ENCODE measurements at places on chromosomes 1 and 21. TPM values are rescaled to one million over a fixed set of nuclear protein-coding genes. Genes with fewer than 3 reads are reported as not detected.

Gene ADAMTS5
- under 0.01 TPM for total RNA-seq

Gene SMCP
- total RNA-seq = not detected

Gene CD247
- total RNA-seq = 162 TPM

Gene CDC7
- 1.8 TPM for total RNA-seq

Gene PAPPA2
- 0.10 TPM for total RNA-seq

Gene NPHS2
- not detected for total RNA-seq

Gene S100A1
- not detected for total RNA-seq

Gene OR6N2
- total RNA-seq = not detected

Gene LEFTY1
- 0.84 TPM for total RNA-seq

Gene S100A10
- 113 TPM for total RNA-seq

Gene PLA2G2F
- not detected for total RNA-seq

Gene PRDM2
- total RNA-seq = 124 TPM

Gene HRNR
- under 0.01 TPM for total RNA-seq

Gene ZNF648
- not detected for total RNA-seq

Gene CR1
- total RNA-seq = 29.1 TPM

Gene ADAMTS4
- 0.21 TPM for total RNA-seq

Gene RIMKLA
- total RNA-seq = 0.10 TPM

Gene RABIF
- total RNA-seq = 5.1 TPM

Gene GJA9
- not detected for total RNA-seq

Gene AKR7A3
- 0.73 TPM for total RNA-seq
